M059J (cell line): ENCODE measurements at places on chromosomes 5 and 9.

GRCh38 chr9:100580257-100580656 lies 2.4 kb downstream of the CAVIN4 start:
- DNase-seq = no peak

DNA sequence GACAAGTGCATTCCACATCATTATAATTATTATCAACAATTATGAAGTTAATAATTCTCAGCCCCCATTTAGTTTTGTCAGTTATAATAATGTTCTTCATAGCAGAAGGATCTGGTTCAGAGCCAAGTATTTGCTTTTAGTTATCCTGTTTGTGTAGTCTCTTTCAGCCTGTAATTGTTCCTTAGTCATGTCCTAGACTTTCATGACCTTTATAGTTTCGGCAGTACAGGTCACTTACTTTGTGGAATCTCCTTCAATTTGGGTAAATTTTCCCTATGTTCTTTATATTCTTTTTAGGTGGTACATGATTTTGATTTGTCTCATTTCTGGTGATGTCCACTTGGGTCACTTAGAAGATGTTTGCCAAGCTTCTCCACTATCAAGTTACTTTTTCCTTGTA lies 34.3 kb downstream of the UBE2R2 start:
- peak; percentile 42 for DNase-seq

- peak; percentile 4 for DNase-seq
Measured at GRCh38 chr5:50553560-50553984, 112.5 kb upstream of the EMB start.

GRCh38 chr9:86602715-86603114 lies 248.5 kb upstream of the TUT7 start:
- DNase-seq = no peak

- DNase-seq = peak; percentile 73
Measured at GRCh38 chr9:15696979-15697378, 144.1 kb downstream of the CCDC171 start.

DNA sequence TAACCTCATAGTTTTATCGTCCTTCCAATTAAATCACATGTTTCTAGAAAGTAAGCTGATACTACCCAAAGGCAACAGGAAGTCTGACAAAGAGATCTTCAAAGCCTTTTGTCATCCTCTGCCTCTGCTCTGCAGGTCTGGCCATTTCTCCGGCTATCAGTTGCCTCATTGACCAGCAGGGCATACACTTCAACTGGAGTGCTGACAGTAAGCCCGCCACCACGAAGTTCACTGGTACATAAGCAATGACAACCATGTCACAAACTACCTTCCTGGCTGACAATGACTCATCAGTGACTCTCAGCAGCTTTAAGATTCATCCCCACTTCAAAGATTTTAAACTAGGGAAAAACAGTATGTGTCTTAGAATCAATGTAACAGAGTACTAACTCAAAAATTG lies 20.6 kb downstream of the SPTLC1 start:
- DNase-seq = peak; percentile 46

- DNase-seq = no peak
Measured at GRCh38 chr9:6040077-6040476, 24.7 kb upstream of the RANBP6 start.

GRCh38 chr5:120544043-120544442 lies 79.9 kb downstream of the PRR16 start:
- DNase-seq = no peak

DNA sequence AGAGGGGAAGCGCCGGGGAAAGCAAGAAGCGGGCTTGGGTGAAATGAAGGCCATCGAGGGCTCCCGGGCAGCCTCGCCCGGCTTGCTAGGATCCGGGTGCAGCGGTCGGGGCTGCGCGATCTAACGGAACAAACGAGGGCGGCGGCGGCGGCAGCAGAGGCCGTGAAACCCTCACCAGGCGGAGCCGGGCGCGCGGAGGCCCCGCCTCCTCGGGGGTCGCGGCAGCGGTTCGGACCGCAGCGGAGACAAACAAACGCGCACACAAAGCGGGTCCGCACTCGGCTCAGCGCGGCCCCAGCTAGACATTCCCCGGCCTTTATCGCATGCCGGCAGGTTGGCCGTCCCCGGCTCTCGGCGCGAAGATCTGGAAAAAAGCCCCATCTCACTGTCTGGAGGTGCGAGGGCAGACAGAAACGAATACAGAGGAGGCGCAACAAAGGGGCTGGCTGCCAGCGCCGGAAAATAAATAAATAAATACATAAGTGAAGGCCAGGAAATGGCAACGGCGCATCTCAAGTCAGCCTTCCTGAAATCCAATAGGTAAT lies 10.5 kb upstream of the TRIM36 start:
- peak; percentile 47 for DNase-seq

DNA sequence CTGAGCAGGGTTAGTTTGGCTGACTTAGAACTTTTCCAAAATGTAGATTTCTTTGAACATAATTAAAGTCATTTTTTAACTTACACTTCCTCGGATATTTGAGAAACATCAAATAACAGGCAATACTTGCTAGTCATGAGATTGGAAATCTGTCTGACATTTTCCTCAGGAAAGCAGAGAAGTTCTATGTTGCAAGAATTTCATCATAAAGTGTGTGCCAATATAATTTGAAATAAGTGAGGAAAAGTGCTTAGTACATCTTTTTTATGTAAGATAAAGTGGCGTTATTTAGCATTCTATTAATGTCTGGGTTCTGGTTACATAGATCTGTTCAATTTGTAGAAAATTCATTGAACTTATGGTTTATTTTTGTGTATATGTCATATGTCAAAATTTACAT lies 48.7 kb upstream of the C5orf47 start:
- DNase-seq = no peak

DNA sequence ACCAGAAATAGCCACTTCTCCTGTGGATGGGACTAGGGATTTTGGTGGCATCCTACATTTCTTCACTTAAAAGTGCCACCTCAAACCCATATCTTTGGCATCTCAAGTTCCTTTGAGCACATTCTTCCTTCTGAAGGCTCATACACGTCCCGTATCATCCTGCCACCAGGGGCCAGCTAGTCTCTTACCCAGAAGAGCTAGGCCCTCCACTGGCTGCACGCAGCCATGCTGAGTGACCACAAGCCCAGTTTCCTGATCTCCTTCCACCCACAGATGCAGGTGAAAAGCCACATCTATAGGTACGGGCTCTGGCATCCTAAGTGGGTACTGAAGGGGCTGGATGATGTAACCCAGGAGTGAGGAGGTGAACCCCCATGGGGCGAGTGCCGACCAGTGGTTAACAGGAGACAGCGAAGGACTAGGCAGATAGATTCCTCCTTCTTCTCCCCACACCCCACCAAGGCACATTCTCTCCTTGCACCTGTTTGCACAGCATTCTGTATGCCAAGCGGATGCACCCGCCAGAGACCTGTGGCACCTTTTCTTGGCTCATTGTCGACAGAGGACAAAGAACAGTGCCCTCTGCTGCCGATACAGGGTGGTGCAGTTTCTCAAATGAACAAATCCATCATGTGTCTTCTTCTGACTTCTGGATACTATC lies 14.4 kb upstream of the SCGB3A1 start:
- DNase-seq = peak; percentile 53

DNA sequence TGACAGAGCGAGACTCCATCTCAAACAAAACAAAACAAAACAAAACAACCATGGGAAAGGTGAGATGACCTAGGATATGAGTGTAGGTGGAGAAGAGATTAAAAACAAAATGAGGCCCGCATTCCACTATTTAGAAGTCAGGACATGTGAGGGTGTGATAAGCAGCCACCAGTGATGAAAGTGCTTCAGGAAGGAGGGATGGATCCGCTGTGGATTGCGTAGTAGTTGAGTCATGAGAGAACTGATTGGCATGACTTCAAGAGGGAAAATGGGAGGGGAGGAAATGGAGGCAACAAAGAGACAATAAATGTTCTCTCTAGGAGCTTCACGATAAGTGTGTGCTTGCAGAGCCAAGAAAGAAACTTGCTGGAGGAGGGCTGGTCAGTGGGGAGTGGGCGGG lies 367.6 kb downstream of the ARL15 start:
- DNase-seq = peak; percentile 35

- DNase-seq = no peak
Measured at GRCh38 chr9:77887662-77888061, 143.9 kb downstream of the GNAQ start.
